ENCODE measurements at places on chromosomes 7 and 10.

DNA sequence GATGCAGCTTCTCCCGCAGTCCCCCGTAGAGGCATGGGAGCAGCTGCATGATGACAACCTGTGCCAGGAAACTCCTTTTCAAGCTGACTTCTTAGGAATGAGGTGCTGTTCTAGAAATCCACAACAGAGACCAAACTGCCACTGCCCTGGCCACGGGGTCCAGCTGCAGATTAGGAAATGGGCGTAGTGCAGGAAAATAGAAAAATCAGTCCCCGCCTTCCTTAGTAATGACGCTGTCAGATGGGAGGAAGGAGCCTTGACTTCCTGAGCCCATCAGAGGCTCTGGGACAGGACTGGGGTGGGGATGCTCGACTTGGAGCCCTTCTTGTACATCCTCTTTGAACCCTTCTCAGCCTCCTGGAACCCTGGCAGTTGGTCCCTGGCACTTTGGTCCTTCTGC, 227.8 kb upstream of the GRB10 start:
- DNase-seq, result no peak

- DNase-seq, result no peak
Observed at GRCh38 chr7:121546632-121547543, 150.8 kb upstream of the FAM3C start.

DNA sequence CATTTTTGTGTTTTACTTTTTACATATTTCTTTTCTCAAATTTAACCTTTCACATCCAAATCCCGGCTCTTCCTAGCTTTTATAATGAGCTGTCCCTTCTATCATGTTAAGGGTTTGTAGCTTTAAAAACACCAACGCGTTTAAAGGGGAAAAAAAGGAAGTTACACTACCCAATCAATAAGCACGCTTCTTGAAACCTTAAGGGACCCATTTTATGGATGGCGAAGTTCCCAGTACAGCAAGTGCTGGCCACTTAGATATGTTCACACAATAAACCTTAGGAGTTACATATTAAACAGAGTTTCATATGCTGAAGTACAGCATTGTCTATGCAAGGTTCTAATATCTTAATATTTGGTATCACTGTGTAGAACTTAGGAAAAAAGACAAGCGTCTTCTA, 1.8 kb downstream of the GNG11 start:
- no peak for DNase-seq

- DNase-seq, result no peak
Observed at GRCh38 chr7:75758491-75758890, 13.5 kb downstream of the CCL26 start.

- no peak for DNase-seq
Observed at GRCh38 chr7:155237297-155237696, 60.4 kb upstream of the INSIG1 start.

- no peak for DNase-seq
Observed at GRCh38 chr7:92653136-92653535, 62.9 kb upstream of the FAM133B start.

DNA sequence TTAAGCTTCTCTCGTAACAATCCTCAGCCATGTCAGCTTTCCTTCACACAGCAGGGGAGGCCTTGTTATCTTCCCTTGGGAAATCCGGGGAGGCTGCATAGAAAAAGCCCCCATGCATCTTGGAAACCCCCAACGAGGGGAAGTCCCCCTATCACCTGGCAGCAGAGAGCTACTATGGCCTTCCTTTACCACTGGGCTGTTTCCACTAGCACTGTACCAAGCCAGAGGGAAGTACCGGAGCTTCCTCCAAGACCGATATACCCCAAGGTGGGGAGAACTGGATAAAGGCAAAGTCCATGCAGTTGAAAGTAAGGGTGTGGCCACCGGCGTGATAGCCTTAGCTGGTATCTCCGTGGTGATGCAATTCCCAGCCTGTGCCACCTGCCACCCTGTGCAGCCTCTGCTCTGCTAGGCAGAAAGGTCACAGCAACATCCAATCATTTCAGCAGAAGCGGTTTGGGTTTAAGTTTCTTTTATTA, 4.4 kb upstream of the CLIP2 start:
- no peak for DNase-seq

- DNase-seq, result no peak
Observed at GRCh38 chr7:44210107-44210506, 9.3 kb downstream of the YKT6 start.

GRCh38 chr10:17737027-17737965, 14.7 kb upstream of the TMEM236 start:
- no peak for DNase-seq

DNA sequence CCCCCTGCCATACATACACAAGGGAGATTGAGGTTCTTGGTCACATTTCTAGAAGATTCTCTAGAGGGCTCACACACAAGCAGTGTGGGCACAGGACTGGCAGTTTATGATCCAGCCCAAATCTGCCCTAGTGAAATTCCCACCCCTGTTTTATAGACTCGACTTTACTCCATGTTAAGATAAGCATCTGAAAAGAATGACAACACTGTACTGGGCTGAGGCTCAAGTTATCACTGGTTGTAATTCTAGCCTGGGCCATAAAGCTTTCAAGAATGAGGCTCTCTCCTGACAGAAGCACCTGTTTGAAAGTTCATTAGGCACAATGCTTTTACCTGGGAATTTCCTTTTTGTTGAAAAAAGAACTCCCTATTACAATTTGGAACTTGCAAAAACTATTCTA, 195.6 kb upstream of the GLI3 start:
- no peak for DNase-seq

DNA sequence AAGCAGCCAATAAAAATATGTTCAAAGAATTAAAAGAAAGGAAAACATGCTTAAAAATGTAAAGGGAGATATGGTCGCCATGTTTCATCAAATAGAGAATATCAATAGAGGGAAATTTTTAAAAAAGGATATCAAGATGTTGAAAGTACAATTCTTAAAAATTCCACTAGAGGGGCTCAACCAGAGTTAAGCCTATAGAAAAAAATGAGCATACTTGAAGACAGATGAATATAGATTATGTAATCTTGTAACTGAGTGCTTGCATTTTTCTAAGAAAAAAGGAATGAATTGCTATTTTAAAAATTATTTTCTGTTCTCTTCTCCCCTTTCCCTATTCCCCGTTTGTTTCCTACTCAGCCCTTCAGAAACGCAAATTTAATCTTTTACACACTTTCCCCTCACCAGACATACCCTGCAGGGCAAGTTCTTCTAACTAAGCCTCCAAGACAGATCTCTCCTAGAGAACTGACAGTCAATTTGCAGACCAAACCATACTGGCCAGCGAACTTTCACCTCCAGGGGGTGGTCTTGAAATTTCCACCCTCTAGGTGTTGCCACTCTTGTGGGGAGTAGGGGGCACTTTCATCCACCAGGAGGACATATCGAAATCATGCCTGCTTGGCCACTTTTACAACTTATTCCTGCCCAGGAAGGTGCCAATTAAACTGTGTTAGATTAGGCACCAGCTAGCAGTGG, 67.7 kb downstream of the NSUN6 start:
- no peak for DNase-seq

- DNase-seq, result no peak
Observed at GRCh38 chr10:6769704-6770417, 189.8 kb upstream of the PRKCQ start.

DNA sequence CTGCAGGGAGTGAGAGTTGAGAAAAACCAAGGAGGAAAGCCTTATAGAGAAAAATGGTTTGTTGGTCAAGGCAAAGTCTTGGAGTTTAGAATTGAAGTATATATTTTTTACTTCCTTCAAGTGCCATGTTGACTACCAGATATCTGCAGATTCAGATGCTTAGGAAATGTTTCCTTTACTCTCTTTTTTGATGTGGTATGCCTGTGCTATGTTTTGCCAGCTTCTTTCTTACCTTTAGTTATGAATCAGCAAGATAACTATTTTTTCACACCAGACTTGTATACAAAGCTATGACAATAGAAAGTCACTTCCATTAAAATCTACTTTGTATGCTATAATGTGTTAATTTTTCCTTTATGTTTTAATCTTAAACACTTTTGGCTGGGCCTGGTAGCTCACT, 3.6 kb downstream of the R3HCC1L start:
- DNase-seq, result no peak

DNA sequence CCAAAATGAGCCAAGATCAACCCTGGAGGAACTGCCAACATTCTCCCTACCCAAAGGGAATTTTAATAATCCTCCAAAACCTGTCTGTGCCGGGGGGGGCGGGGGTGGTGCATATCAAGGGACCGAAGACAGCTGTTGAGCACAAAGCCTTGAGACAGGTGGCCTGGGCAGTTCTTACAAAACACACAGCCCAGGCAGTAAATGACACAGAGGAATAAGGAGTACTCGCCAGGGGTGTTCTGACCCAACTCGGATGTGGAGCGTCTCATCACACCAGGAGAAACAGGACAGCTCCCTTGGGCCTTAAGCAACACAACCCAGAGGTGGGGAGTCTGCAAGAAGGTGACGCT, 35.6 kb downstream of the PLAC9 start:
- no peak for DNase-seq

DNA sequence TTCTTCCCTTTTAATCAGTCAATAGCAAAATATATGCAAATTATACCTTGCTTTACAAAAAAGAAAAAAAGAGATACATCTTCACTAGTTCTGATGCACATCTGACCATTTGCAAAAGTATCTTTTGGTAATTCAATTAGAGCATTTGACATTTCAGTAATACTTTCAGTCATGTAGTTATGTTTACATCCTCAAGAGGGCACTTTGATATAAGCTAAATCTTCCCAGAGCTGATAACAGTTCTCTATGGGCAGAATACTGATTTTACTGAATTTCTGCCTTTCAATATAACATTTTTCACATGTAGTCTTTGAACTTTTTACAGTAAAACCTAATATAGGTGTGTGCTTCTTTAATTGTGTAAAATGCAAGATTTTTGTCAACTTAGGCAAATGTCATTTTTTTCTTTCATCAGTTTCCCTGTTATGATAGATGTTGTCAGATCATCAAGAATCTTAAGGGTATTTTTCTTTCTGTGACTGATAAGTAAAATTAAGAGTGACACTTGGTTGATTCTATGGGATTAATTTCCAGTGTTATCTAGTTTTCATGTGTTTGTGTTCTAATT, 703.5 kb upstream of the SEMA3D start:
- DNase-seq, result no peak

DNA sequence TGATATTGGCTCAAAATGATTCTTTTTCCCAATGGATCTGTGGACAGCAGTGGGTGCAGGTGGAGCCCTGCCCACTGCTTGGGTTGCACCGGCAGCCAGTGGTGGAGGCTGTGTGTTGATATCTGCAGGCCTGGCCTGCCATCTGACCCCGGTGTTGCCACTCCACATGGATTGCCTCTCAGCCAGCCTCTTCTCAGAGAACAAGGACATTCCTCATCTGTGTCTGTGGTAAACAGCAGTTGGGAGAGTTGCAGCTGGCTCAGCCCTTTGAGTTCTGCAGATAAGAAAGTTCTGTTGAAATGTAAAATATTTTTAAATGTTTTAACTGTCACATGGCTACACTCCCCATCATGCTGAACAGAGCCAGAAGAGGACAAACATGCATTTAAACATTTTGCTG, 374.9 kb upstream of the CELF2 start:
- no peak for DNase-seq

GRCh38 chr7:5408777-5409176, 14.9 kb downstream of the TNRC18 start:
- no peak for DNase-seq

DNA sequence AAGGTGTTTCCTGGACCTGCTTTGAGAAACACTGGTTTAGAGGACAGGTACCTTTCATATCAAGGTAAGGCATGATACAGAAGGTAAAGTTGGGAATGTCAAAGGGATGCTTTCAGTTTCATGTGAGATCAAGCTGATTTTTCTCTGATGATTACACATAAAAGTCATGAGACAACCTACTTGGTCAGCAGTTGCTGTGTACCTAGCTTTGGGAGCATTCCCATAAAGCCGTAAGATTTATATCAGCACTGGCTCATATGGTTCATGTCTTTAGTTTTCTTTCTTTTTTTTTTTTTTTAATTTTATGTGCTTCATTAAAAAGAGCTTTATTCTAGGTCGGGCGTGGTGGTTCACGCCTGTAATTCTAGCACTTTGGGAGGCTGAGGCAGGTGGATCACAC, 265.3 kb upstream of the LRGUK start:
- DNase-seq, result no peak

DNA sequence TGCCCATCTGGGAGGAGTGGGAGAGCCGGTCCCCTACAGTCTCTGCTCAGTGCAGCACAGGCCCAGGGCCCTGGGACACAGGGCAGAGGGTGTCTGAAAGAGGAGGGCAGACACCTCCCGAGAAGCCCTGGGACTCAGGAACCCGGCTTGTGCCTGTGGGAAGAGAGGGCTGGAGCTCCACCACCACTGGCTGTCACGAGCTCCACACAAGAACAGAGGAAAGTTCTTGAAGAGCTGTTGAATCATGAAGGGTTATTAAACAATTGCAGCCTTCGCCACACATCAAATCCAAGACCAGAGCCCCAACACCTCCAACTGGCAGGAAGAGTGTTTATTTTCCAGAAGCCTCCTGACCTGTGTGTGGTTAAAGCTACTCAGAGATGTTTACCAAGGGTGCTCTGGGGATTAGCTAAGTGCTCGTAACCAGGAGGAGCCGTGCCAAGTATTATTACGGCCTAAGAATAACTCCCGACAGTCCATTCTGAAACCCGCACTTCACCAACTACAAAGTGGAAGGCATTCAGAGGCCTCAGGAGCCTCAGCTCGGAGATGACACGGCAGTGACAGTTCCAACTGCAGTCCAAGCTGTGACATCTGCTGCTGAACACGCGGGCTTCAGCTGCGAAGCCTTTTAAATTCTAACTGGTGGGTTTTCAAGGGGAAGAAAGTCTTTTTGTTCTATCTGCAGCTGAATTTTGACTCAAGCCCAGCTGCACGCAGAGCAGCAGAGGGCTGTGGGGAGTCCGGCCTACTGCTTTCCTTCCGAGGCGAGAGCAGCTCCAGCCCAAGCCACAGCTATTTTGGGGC, 75.1 kb downstream of the MAD1L1 start:
- no peak for DNase-seq

GRCh38 chr10:30583778-30584415, 45.7 kb downstream of the LYZL2 start:
- no peak for DNase-seq

GRCh38 chr10:100509241-100509840, 10.3 kb downstream of the SEC31B start:
- no peak for DNase-seq

DNA sequence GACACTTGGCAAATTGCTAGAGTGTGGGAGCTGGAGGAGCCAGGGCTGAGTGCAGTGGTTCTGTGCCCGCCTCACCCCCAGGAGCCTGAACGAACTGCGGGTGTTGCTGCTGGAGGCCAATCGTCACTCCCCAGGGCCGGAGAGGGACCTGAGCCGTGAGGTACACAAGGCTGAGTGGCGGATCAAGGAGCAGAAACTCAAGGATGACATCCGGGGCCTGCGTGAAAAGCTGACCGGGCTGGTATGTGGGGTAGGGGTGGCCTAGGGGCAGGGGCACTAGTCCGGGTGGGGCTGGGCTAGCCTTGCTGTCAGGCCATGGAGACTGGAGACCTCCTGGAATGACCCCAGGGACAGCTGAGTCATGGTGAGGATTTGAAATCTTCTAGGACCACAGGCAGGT, 56.7 kb upstream of the GTF2IRD1 start:
- no peak for DNase-seq

- DNase-seq, result no peak
Observed at GRCh38 chr10:19263262-19263661, 214.7 kb downstream of the MALRD1 start.

GRCh38 chr7:79298145-79298760, 155.2 kb downstream of the MAGI2 start:
- DNase-seq, result no peak

GRCh38 chr10:101576211-101576863, 11.7 kb downstream of the POLL start:
- DNase-seq, result no peak

Measured in CD4-positive, alpha-beta T cell (primary cell).